ENCODE measurements at places on chromosomes 4 and X. TPM values are rescaled to one million over a fixed set of nuclear protein-coding genes. Genes with fewer than 3 reads are reported as not detected.

DNA sequence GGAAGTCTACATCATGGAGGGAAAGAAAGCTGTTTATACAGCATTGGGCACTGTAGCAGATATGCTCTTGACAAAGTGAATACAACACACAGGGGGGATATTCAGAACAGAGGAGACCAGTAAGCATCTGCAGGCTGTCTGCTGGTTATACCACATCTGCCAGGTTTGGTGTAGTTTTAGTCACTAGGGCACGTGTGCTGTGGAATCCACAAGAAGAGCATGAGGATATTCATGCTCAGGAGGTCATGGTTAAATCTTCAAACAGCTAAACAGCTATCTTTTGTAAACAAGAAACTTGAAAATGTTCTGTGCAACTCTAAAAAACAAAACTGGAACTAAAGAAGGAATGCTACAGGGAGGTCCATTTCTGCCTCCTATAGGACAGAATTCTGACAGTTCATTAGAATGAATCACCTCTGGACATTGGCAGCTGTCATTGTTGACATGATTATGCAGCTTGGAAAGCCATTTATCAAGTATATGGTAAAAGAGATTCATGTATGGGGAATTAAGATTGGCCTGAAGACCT, 175.8 kb downstream of the RCHY1 start:
- no peaks in the 10 kb centered on the region for H3K4me1 ChIP-seq
- H3K27me3 ChIP-seq, result no peaks in the 10 kb centered on the region
- no peak overlapping the region for H3K27ac ChIP-seq
- DNase-seq, result no peak

GRCh38 chr4:6753103-6753560, 29.4 kb upstream of the KIAA0232 start:
- no peaks in the 10 kb centered on the region for H3K36me3 ChIP-seq
- no peak overlapping the region for H3K4me3 ChIP-seq
- no peak overlapping the region for H3K27ac ChIP-seq
- H3K4me1 ChIP-seq, result peaks cover 35% of the 10 kb centered on the region
- DNase-seq, result no peak
- no peaks in the 10 kb centered on the region for H3K27me3 ChIP-seq

DNA sequence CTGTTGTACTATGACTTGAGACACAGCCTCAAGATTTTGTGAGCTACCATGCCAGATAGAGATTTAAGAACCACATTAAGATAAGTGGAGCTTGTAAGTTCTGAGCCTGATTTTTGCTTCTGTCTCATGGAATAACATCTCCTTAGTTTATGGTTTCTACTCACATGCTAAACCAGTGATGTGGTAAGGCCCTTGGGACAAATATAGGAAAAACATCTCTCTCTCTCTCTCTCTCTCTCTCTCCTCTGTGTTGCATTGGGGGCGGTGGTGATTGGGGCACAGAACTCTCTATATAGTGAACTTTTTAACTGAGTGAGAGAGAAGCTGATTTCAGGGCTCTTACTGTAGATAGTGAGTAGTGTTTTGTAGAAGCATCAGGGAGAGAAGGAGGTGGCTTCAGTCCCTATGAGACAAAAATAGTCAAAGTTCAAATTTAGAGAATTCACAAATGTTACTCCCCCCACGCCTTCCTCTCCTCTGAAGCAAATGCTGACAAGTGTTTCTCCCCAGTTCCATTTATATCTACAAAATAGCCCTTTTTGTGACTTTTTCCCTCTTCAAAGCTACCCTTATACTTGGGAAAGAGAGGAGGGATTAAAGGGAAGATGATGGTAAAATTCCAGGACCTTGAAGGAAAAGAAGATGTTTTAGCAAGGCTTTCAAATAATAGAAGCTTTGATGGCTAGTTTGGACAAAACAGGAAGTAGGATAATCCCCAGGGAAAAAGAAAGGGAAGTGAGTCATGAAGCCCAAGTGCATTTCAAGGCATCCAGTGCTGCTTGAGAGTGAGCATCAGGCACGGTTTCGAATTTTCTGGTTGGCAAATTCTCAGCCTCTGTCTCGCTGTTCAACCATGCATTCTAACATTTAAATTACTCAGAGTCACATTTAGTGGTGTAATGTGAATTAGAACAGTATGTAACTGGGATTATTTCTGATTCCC, 134.3 kb upstream of the AP1S2 start:
- no peaks in the 10 kb centered on the region for H3K4me1 ChIP-seq
- no peak overlapping the region for H3K4me3 ChIP-seq
- H3K36me3 ChIP-seq, result no peaks in the 10 kb centered on the region
- H3K27me3 ChIP-seq, result no peaks in the 10 kb centered on the region
- no peak overlapping the region for H3K27ac ChIP-seq

DNA sequence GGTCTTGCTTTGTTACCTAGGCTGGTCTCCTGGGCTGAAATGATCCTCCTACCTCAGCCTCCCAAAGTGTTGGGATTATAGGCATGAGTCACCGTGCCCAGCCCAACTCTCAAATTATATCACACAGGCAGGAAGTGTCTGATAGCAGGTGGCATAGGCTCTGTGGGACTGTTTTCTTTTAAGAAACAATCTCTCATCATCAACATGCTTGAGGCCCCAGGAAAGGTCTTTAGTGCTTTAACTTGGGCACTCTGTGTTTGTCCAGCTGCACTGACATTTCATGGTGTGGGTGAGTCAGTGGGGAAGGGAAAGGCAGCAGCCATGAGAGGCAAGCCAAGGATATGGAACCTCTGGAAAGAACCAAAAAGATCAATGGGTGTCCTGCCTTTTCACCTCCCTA, 88.1 kb upstream of the TSPAN5 start:
- no peak overlapping the region for H3K4me3 ChIP-seq
- no peaks in the 10 kb centered on the region for H3K27me3 ChIP-seq
- DNase-seq, result no peak
- H3K36me3 ChIP-seq, result no peaks in the 10 kb centered on the region
- H3K4me1 ChIP-seq, result no peaks in the 10 kb centered on the region

- no peaks in the 10 kb centered on the region for H3K27me3 ChIP-seq
- no peaks in the 10 kb centered on the region for H3K4me1 ChIP-seq
- H3K4me3 ChIP-seq, result no peak overlapping the region
- no peak overlapping the region for H3K27ac ChIP-seq
- DNase-seq, result no peak
Measured at GRCh38 chr4:32929796-32930699, 2209.9 kb downstream of the PCDH7 start.

GRCh38 chr4:89322671-89323070, 15.1 kb upstream of the GPRIN3 start:
- H3K27ac ChIP-seq, result no peak overlapping the region
- H3K27me3 ChIP-seq, result no peaks in the 10 kb centered on the region
- no peak for DNase-seq
- H3K36me3 ChIP-seq, result no peaks in the 10 kb centered on the region

GRCh38 chrX:7441586-7441985, 293.6 kb upstream of the PUDP start:
- H3K27ac ChIP-seq, result no peak overlapping the region
- no peak for DNase-seq
- H3K27me3 ChIP-seq, result no peaks in the 10 kb centered on the region
- no peaks in the 10 kb centered on the region for H3K4me1 ChIP-seq
- no peaks in the 10 kb centered on the region for H3K36me3 ChIP-seq

DNA sequence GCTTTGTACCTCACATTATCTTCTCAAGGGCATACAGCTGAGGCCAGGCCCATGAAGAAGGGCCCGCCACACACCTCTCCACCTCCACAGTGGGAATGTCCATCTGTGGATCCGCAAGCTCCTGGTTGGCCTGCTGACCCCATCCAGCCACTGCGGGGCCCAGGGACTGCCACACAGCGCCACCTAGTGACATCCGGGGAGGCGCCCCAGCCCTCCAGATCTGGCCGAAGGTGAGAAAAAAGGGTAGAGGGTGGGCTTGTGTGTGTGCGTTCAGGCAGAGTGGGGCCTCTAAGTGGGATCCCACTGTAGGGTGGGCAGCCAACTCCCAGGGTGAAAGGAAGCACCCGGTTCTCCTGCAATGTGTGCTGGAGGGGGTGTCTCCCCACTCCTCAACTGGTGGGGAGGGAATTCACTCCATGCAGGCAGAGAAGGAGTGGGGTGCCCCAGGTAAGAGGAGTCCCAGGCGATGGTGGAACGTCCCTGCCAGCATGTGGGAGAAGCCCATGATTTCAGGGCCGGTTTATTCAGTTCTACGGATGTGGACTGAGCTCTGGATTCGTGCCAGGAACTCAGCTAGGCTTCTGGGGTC, 117.3 kb downstream of the ENPP6 start:
- no peak overlapping the region for H3K27ac ChIP-seq
- DNase-seq, result no peak
- peaks cover 17% of the 10 kb centered on the region for H3K4me1 ChIP-seq
- H3K36me3 ChIP-seq, result no peaks in the 10 kb centered on the region
- H3K27me3 ChIP-seq, result no peaks in the 10 kb centered on the region

- H3K27ac ChIP-seq, result no peak overlapping the region
- peaks cover 10% of the 10 kb centered on the region for H3K36me3 ChIP-seq
- no peaks in the 10 kb centered on the region for H3K4me1 ChIP-seq
- no peaks in the 10 kb centered on the region for H3K27me3 ChIP-seq
- no peak for DNase-seq
Measured at GRCh38 chr4:105679186-105679585, 29.3 kb downstream of the INTS12 start.

GRCh38 chr4:144614850-144615585, 30.9 kb upstream of the HHIP start:
- no peak overlapping the region for H3K4me3 ChIP-seq
- H3K27ac ChIP-seq, result no peak overlapping the region
- no peaks in the 10 kb centered on the region for H3K4me1 ChIP-seq
- DNase-seq, result no peak
- no peaks in the 10 kb centered on the region for H3K27me3 ChIP-seq

- no peaks in the 10 kb centered on the region for H3K27me3 ChIP-seq
- no peaks in the 10 kb centered on the region for H3K36me3 ChIP-seq
- no peak for DNase-seq
- no peak overlapping the region for H3K27ac ChIP-seq
Measured at GRCh38 chr4:14218641-14219040, 591.1 kb upstream of the BOD1L1 start.

GRCh38 chrX:107465932-107466620, 16.6 kb downstream of the FRMPD3 start:
- DNase-seq, result no peak
- no peak overlapping the region for H3K4me3 ChIP-seq
- no peaks in the 10 kb centered on the region for H3K36me3 ChIP-seq
- no peak overlapping the region for H3K27ac ChIP-seq

DNA sequence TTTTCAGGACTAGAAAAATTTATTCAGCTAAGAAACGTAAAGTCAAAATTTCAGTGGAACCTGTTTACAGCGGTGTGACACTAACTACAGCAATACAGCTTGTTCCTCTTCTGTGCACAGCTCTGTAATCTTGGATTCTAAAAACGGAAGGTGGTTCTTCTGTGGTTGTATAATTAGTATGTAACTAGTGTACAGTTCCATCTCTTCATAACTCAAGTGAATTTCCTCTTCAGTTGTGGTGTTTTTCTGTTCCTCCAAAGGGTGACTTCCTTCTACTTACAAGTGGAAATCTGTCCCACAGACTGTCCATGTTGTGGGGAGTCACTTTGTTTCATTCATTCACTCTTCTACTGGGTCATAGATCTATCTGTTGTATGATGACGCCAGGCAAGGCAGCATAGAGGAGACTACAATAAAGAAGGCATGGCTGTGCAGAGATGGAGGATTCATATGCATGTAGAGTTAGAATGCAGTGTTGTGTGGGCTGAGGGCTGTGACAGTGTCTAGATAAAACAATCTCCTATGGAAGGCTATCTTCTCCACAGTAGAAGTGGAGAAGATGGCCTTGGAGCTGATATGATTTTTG, 5.4 kb downstream of the DAPP1 start:
- H3K4me1 ChIP-seq, result peaks cover 12% of the 10 kb centered on the region
- H3K4me3 ChIP-seq, result no peak overlapping the region

DNA sequence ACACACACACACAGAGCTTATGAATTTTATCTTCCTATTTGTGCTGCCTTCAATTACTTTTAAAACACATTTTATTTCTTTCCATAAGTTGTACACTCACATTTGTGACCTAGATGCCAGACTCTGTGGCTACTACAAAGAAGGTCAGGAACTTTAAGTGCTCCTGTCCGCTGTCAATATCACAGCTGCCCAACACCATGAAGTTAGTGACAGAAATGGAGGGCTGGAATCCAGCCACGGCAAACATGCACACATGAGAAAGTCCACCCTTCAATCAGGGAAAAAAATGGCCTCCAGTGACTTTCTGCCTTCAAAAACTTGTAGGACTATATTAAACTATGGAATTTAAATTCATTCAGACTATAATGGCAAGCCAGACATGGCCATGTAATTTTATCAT, 334.4 kb upstream of the FSTL5 start:
- H3K4me1 ChIP-seq, result no peaks in the 10 kb centered on the region
- H3K4me3 ChIP-seq, result no peak overlapping the region
- H3K27ac ChIP-seq, result no peak overlapping the region
- no peak for DNase-seq

ZFYVE28 gene
- 21.3 TPM for total RNA-seq

SFRP2 gene
- total RNA-seq, result 7.5 TPM
